ENCODE measurements at places on chromosomes 3 and 15. TPM values are rescaled to one million over a fixed set of nuclear protein-coding genes. Genes with fewer than 3 reads are reported as not detected.

- no peak for DNase-seq
- no peaks in the 10 kb centered on the region for H3K4me1 ChIP-seq
- peaks cover 37% of the 10 kb centered on the region for H3K27me3 ChIP-seq
- H3K27ac ChIP-seq: no peak overlapping the region
- no peak overlapping the region for H3K4me3 ChIP-seq
Observed at GRCh38 chr3:192516820-192517219, 210.5 kb downstream of the FGF12 start.

Gene PLSCR2
- total RNA-seq: not detected

DNA sequence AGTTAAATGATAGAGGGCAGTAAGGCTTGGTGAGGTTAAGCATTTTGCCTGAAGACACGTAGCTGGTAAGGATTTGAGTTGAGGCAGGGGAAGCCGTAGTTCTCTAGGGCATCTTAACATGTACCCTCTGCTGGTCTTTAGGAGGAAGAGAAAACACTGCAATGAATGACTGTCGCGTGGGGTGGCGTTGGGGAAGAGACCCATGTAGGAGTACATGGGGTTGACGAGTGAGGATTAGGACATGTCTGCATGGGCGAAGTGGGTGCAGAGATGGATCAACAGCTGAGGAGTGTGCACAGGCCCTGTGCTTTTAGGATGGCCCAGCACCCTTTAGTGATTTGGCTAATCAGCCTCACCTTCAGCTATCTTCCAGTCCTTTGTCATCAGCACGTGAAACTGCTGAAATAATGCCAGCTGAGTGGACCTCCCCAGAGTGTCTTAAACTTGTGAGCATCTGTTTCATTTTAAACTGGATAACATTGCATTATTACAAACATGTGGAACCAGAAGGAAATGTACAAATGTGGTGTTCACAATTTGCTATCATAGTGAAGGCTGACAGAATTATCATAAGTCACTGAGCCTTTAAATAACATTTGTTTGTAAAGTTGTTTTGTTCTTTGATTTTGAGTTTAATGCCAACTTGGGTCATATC, 15.3 kb downstream of the P2RY14 start:
- no peak overlapping the region for H3K27ac ChIP-seq
- H3K27me3 ChIP-seq: no peaks in the 10 kb centered on the region
- H3K36me3 ChIP-seq: no peaks in the 10 kb centered on the region
- no peak for DNase-seq

- DNase-seq: no peak
- no peak overlapping the region for H3K27ac ChIP-seq
- peaks cover 2% of the 10 kb centered on the region for H3K36me3 ChIP-seq
- no peaks in the 10 kb centered on the region for H3K4me1 ChIP-seq
- no peak overlapping the region for H3K4me3 ChIP-seq
Observed at GRCh38 chr3:13393427-13394360, 26.4 kb downstream of the NUP210 start.

Gene CHRFAM7A
- 0.07 TPM for total RNA-seq

Gene CD200
- 0.27 TPM for total RNA-seq

Gene CCR3
- total RNA-seq: not detected

Gene ARID3B
- total RNA-seq: 5.0 TPM

GRCh38 chr3:175726228-175726627, 867.1 kb downstream of the NAALADL2 start:
- no peak overlapping the region for H3K27ac ChIP-seq
- no peaks in the 10 kb centered on the region for H3K36me3 ChIP-seq
- no peaks in the 10 kb centered on the region for H3K27me3 ChIP-seq
- DNase-seq: no peak

Gene GOLGA8K
- total RNA-seq: not detected

DNA sequence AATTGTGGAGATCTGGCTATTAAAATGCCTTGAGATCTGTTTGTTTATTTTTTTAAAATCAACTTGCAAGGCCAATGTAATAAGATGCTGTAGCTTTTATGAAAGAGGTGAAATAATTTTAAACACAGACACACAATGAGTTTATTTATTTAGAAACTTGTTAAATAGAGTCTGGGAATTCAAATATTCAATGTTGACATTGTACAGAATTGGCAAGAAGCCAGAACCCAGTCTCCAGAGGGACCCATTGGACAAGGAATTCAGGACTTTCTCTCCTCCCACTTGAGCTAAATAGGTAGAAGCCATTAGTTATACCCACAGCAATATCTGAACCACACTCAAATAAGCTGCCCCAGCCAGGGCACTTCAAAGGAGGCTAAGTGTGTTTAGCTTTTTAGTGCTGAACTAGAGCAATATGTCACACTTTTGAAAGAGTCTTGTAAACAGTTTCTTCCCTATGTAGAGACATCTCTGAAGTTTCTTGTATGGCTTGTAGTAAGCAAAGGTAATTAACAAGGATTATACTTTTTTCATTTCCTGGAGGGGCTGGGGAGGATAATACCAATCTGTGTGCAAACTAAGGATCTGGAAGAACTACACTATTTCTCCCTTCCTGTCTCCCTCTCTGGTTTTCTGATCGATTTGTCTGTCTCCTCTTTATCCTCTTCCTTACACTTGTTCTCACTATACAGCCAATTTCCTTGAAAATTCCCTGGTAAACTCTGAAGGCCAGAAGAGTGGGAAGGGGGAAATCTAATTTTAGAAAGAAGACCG, 6.0 kb downstream of the MECOM start:
- DNase-seq: no peak
- no peak overlapping the region for H3K4me3 ChIP-seq
- peaks cover 19% of the 10 kb centered on the region for H3K4me1 ChIP-seq

Data from gastrocnemius medialis (tissue), 4 donors.